Osteoblast (primary cell): ENCODE measurements at places on chromosomes 2 and 18. TPM values are rescaled to one million over a fixed set of nuclear protein-coding genes. Genes with fewer than 3 reads are reported as not detected.

Gene CD8B
- not detected in 2 replicates for total RNA-seq

Gene TMEM198
- total RNA-seq = 1.1 and 1.5 TPM in 2 replicates

GRCh38 chr2:156810094-156810493, 373.9 kb downstream of the GPD2 start:
- no peak for DNase-seq

- DNase-seq = no peak
These were observed 97.3 kb upstream of the DCC start for GRCh38 chr18:52242711-52243110.

Gene ASNSD1
- total RNA-seq = 79.0 and 81.8 TPM in 2 replicates

Gene RNU2-63P
- total RNA-seq = not detected in 2 replicates

Gene NHEJ1
- 21.7 and 23.0 TPM in 2 replicates for total RNA-seq

DNA sequence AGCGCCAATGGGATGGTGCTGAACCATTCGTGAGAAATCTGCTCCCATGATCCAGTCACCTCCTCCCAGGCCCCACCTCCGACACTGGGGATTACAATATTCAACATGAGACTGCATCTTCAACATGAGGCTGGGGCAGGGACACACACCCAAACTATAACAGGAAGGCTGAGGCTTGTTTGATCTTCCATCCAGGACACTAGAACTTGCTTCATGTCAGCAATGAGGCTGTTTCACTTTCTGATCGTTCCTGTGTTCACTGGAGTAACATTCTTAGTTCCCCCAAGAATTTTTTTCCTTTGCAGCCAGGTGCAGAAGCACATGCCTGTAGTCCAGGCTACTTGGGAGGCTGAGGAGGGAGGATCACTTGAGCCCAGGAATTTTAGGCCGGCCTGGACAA, 30.8 kb upstream of the SOX11 start:
- no peak for DNase-seq

DNA sequence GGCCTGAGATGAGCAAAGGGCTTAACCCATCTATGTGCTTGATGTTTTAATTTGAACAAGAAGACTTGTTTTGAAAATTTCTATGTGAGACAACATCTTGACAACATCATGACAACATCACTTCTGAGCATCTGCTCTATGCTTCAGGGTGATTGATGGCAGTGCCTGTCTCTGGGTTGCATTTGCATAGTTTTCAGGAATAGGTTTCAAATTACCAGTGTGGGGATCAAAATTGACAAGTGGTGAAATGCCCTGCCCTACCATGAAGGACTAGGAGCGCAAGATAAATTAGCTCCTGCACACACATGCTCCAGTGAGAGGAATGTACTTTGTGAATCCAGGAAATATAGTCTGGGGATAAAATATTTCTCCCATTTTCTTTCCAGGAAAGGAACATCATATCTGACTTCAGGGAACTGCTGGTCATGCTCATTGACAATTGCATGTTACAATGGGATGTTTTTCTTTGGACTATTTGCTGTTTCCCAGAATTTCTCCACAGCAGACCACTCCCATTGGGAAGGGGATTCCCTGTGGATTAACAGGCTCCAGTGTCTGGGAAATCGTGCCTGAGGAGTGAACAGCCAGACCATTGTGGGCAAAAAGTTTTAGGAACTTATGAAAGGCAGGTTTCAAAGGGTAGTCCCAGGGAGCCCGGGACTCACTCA, 45.3 kb upstream of the IL1R2 start:
- DNase-seq = no peak

GRCh38 chr2:31003749-31004148, 134.5 kb downstream of the GALNT14 start:
- DNase-seq = no peak

DNA sequence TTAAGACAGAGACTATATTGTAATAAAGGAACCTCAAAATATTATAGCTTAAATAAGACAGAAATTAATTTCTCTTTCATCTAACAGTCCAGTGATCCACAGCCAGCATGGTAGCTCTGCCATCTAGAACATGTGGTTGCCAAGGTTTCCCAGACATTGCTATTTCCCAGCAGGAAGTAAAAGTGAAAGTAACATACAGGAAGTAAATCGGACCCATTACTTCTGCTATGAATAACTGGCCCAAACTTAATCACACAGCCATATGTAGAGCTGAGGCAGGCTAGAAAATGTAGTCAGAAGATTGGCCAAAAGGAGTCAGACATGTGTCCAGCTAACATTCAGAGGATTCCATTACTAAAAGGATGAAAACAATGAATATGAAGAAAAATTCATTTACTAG, 71.0 kb downstream of the NOL4 start:
- DNase-seq = peak; percentile 44

Gene AQP12B
- not detected in 2 replicates for total RNA-seq

- no peak for DNase-seq
These were observed at the start of gene ARHGAP25 for GRCh38 chr2:68734688-68735525. Gene ARHGAP25 (plus strand): TSS chr2:68734811. CDS start chr2:68735200, 389 bp downstream.

Gene WDR33
- 25.7 and 29.8 TPM in 2 replicates for total RNA-seq

Gene DYNC2LI1
- total RNA-seq = 26.8 and 29.2 TPM in 2 replicates

GRCh38 chr2:12099374-12099773, 352.9 kb downstream of the LPIN1 start:
- no peak for DNase-seq

Gene ACKR3
- total RNA-seq = 18.8 and 26.8 TPM in 2 replicates

Gene GPAT2
- total RNA-seq = 2.2 and 9.4 TPM in 2 replicates

Gene LAPTM4A
- 249 and 275 TPM in 2 replicates for total RNA-seq

Gene AQP12A
- total RNA-seq = not detected in 2 replicates

GRCh38 chr2:127074358-127074757, 32.6 kb downstream of the BIN1 start:
- no peak for DNase-seq

DNA sequence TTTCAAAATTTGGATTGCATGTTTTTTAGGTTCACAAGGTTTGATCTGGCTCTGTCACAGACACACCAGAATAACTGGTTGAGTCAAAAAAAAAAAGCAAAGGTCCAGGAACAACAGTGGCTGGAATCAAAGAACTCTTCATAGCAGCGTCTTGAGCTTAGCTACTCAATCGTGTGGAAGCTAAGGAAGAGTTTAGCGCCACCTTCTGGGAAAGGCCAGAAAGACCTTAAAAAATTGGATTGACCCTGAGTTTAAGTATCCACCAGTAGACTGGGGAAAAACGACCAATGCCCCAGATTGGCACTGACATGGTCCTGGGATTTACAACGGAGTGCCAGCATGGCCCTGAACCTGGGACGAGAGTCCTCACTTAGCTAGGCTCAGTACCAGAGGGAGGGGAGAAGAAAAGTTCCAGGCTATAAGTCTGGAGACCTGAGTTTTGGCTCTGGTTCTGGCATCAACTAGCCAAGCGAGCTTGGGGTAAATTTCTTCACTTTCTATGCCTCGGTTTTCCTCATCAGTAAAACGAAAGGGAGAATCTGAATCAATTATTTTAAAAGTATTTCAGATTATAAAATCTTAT, 71.1 kb upstream of the TFCP2L1 start:
- no peak for DNase-seq

Gene CDCA7
- 0.59 and 1.1 TPM in 2 replicates for total RNA-seq

GRCh38 chr2:75788154-75788553, 77.4 kb upstream of the GCFC2 start:
- no peak for DNase-seq

DNA sequence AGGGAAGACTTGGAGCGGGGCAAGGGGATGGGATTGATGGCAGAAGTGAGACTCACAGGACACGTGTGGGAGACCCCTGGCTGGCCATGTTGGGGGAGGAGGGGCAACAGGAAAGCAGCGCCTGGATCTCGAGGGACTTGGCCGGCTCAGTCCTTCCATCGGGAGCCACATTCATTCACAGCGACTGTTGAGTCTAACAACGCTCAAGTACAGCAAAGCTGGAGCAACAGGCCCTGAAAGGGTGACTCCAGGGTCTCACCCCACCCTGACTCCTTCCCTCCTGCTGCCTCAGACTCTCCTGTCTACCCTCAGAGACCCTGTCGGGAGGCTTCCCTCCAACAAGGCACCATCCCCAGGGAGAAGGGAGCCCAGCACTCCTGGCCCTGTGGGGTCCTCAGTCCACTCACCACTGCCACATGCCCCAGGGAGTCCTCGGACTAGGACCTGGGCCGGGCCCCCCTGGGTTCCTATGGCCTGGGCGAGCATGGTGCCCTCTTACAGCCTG, 14.8 kb upstream of the ALPI start:
- peak; percentile 62 for DNase-seq

DNA sequence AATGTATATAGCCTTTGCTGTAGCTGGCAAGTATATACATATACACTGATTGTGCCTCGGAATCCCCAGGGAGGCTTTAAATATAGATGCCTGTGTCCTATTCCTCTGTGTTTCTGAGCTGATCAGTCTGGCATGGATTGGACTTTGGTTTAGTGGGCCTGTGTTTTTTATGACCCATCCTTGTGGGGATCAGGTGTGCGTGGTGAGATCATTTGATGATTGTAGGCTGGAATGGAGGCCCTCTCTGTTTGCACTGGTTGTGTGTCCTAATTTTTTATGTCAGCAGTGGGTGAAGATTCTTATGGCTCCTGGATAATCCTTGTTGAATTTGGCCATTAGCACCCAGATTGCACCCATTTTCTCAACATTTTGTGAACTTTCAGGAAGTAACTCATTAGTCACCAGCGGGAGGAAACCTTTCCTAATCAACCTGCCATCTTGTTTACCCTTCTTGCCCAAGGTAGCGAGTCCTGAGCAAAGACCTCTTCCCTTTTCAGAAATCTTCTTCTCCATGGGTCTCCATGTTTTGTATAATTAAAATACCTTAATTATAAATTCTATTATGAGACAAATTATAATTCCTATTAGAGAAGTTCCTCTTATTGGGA, 75.8 kb downstream of the UGGT1 start:
- DNase-seq = no peak

GRCh38 chr2:151260573-151261230, 961 bp downstream of the RBM43 start:
- DNase-seq = peak; percentile 67

Gene CNDP1
- total RNA-seq = not detected in 2 replicates

Gene FIGN
- 2.5 and 4.1 TPM in 2 replicates for total RNA-seq

DNA sequence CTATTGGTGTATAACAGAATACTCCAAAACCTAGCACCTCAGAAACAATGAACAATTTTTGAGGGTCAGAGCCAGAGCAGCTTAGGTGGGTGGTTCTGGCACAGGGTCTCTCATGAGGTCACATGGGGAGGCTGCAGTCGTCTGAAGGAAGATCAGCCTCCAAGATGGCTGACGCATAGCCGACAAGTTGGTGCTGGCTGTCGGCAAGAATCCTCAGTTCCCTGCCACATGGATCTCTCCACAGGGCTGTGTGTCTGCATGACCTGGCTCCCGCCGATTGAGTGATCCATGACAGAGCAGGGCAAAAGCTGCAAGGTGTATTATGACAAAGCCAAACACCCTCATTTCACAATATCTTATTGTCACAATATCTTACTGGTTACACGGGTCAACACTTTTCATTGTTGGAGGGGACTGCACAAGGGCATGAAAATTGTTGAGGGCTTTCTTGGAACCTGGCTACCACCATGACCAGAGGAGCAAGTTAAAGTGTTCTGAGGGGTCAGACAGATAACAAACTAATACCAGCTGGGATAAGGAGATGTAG, 4.2 kb downstream of the MYL12B start:
- DNase-seq = no peak

GRCh38 chr2:26980971-26981370, 10.5 kb downstream of the MAPRE3 start:
- DNase-seq = no peak

Gene M1AP
- total RNA-seq = under 0.01 and 0.29 TPM in 2 replicates

DNA sequence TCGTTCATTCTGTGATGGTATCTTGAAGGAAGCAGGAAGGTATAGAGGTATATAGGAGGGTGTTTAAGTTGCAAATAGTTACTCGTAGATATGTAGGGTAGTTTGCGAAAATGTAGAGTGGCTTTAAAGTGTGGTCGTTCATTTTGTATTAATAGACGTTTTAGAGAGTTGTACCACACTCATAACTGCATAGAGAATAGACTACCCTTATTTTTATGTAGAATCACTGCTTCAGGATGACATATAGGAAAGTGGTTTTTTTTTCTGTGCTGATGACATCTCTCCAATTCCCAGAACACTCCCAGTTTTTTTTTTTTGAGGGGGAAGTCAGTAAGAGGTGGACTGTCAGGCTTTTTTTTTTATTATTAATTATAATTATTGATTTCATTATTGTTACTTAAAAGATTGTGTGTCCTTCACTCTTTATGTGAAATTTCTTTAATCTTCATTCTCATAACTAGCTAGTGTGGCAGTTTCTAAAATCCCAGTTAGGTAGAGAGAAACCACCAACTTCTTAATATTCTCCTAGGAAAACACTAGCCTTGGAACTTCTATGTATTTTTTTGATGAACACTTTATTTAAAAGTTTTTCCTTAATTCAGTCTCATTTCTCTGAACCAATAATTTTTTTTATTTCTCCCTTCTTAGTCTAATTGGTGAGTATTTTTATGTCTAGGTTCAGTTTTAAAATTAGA, 1.5 kb downstream of the ACTR3 start:
- DNase-seq = no peak

GRCh38 chr2:141647353-141647752, 483.5 kb downstream of the LRP1B start:
- DNase-seq = no peak

Gene PAIP2B
- total RNA-seq = 0.36 and 0.59 TPM in 2 replicates

DNA sequence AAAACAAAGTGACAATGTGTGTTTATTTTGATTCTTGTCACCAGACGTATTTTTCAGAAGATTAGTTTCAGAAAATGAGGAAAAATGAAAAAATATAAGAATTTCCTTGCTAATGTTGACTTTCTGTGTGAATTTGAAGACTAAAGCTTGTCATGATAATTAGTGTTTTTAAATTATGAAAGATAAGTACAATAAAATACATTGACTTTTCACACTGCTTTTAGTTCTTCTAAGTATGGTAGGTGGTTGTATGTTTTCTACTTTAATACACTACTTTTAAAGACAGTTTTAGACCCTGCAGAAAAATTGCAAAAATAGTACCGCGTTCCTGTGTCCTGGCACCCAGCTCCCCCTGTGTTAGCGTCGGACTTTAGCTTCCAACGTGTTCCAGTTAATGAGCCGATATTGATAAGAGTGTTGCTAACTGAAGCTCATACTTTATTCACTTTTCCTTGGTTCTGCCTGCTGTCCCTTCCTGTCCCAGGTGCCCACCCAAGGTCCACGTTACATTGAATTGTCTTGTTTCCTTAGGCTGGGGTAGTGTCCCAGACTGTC, 695 bp downstream of the RBFA start:
- DNase-seq = no peak

Gene BCL2L11
- 8.0 and 11.5 TPM in 2 replicates for total RNA-seq

DNA sequence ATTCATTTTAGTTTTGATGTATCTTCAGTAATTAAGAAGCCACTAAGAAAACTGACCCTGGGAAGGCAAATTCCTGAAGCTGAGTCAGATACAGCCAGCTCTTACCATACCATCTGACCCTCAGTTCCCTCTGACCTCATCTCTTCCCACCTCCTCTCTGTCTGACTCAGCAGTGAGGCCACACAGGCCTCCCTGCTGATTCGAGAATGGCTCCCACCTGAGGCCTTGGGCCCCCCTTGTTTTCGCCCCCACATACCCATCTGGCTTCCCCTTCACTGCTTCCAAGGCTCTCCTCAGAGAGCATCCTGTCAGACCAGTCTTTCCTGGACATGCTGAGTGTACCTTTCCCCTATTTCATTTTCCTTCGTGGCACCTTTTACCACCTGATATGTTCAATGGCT, 71.0 kb upstream of the CYP1B1 start:
- DNase-seq = peak; percentile 86
